Stimulated activated CD4-positive, alpha-beta T cell treated with anti-CD3 and anti-CD28 coated beads, Interleukin-4, amount 100 ng/mL, for 4 hours (primary cell): ENCODE measurements at places on chromosomes 2 and 18.

GRCh38 chr2:98900721-98901120 is 35.3 kb downstream of the CRACDL start:
- DNase-seq: no peak

- no peak for DNase-seq
Observed at GRCh38 chr2:43018179-43019024, 208.0 kb downstream of the ZFP36L2 start.

- DNase-seq: no peak
Observed at GRCh38 chr2:236997069-236997715, 88.5 kb upstream of the COPS8 start.

- DNase-seq: no peak
Observed at GRCh38 chr2:83069724-83070123, 1389.4 kb downstream of the SUCLG1 start.

DNA sequence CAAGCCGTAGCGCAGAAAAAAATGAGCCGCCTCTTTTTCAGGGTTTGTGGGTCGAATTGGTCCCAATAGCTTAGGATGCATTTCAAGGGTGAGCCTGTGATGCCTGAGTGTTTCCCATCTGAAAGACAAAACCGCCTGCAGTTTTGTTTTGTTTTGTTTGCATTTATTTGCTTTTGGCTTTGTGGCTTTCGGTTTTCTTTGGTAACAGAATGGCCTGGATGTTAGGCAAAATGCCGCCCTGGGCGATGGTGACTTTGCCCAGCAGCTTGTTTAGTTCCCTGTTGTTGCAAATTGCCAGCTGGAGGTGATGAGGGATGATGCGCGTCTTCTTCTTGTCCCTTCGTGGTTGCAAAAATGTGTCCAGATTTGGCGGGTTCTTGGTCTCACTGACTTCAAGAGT is 109.4 kb downstream of the LTBP1 start:
- no peak for DNase-seq

DNA sequence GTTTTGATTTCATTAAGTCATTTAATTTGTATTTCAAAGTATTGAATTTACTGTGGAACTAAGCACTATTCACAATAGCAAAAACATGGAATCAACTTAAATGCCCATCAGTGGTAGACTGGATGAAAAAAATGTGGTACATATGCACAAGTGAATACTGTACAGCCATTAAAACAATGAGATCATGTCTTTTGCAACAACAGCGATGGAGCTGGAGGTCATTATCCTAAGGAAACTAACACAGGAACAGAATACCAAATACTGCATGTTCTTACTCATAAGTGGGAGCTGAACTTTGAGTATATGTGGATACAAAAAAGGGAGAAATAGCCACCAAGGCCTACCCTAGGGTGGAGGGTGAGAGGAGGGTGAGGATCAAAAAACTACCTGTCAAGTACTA is 164.4 kb downstream of the BABAM2 start:
- DNase-seq: no peak

DNA sequence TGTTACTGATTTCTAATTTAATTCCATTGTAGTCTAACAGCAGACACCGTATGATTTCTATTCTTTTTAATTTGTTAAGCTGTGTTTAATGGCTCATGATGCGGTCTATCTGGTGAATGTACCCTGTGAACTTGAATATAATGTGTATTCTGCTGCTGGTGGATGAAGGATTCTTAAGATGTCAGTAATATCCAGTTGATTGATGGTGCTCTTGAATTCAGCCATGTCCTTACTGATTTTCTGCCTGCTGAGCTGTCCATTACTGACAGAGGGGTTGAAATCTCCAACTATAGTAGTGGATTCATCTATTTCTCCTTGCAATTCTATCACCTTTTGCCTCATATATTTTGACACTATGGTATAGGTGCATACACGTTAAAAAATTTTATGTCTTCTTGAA is 373.3 kb upstream of the RAB12 start:
- no peak for DNase-seq

- DNase-seq: no peak
Observed at GRCh38 chr2:237546876-237547395, 19.4 kb upstream of the PRLH start.

GRCh38 chr2:109700680-109701274 is 86.6 kb downstream of the SOWAHC start:
- no peak for DNase-seq

GRCh38 chr2:225019105-225019504 is 23.2 kb downstream of the DOCK10 start:
- DNase-seq: no peak

- no peak for DNase-seq
Observed at GRCh38 chr2:74999468-74999867, 41.0 kb downstream of the POLE4 start.

DNA sequence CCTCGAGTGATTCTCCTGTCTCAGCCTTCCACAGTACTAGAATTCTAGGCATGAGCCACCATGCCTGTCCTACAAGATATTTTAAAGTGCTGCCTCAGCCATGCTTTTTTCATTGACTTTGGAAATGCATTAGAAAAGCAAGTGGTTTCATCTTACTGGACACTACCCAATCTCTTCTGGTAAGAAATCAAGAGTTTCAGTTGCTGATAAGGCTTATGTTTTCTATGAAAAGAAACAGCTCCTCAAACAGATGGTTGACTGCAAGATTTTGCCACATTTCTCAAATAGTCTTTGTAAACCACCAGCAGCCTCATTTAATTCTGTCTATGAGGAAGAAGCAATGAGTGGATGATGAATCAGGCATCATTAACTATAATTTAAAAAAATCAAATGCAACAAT is 264.5 kb upstream of the LRP1B start:
- no peak for DNase-seq

DNA sequence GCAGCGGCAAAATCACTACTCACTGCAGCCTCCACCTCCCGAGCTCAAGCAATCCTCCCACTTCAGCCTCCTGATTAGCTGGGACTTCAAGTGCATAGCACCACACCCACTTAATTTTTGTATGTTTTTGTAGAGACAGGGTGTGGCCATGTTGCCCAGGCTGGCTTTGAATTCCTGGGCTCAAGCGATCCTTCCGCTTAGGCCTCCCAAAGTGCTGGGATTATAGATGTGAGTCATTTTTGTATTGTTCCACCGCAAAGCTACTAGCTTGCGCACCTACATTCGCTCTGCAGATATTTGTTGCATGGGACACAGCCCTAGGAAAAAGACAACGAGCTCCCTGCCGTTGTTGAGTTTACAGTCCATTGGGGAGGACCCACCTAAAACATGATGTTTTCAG is 173.5 kb upstream of the AGAP1 start:
- no peak for DNase-seq

- no peak for DNase-seq
Observed at GRCh38 chr2:132623096-132623839, 46.7 kb downstream of the LYPD1 start.

DNA sequence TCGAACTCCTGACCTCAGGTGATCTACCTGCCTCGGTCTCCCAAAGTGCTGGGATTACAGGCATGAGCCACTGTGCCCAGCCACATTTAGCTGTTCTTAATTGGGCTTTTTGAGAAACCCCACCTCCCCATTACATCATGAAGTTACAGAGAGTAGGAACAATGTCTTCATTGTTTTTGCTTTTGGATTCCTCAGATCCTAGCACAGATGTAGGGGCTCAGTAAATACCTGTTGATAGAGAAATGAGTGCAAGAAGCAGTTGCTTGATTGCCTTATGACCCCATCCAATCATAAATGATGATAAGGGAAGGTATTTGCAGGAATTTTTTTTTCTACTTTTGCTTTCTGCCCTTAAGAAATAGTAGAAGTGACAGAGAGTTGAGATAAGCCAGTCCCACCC is 25.4 kb downstream of the GREB1L start:
- no peak for DNase-seq

DNA sequence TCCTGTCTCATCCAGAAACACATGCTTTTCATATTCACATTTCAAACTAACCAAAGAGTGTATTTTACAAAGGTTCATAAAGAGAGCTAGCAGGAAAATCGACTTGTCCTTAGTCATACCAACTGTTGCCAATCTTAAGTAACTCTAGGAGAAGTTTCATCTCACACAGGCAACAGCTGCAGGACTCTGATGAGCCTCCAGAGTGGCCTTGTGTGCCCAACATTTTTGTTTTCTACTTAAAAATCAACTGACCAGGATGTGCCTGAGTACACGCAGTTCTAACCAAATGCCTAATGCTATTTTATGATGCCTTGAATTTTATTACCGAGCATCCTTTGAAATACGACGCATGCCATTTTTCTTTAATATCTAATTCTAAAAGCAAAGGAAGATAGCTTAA is 595.9 kb upstream of the LRRTM4 start:
- no peak for DNase-seq

- DNase-seq: no peak
Observed at GRCh38 chr2:171046048-171046560, 114.6 kb downstream of the TLK1 start.

DNA sequence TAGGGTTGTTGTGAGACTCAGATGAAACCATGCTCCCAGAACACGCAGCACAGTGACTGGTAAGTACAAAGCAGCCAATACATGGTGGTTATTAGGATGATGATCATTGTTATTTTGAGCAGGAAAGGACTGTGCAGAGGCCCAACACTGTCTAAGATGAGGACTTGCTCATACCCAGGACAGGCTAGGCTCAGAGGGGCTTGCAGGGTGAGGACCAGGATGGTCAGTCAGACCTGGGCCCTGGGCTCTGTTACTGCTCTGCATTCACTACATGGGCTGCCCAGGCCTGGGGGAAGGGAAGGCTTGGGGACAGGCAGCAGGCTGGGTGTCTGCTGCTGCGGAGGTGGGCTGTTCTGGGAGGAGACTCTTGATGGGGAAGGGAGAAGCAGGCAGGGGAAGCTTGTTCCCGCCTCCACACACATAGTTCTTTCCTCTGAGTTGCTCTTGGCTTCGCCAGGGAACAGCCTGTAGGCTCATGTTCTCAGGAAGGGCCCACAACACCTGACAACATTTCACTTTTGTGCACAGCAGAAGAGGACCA is 17.5 kb downstream of the CAPN13 start:
- no peak for DNase-seq

DNA sequence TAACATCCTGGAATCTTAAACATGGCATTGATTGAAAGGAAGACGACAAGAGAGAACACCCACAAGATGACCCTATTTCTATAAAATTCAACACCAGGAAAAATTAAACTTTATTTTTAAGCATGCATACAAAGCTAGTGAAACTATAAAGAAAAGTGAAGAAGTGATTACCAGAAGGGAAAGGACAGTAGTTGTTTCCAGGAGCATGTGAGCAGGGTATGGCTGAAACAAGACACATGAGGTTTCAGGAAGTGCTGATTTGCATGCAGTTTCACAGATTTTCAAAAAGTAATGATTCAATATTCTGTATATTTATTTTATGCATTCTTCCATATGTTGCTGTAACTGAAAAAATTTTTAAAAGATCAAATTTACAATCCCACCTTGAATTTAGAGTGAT is 24.6 kb upstream of the DAW1 start:
- no peak for DNase-seq

- no peak for DNase-seq
Observed at GRCh38 chr2:181348107-181348837, 108.9 kb upstream of the ITGA4 start.

DNA sequence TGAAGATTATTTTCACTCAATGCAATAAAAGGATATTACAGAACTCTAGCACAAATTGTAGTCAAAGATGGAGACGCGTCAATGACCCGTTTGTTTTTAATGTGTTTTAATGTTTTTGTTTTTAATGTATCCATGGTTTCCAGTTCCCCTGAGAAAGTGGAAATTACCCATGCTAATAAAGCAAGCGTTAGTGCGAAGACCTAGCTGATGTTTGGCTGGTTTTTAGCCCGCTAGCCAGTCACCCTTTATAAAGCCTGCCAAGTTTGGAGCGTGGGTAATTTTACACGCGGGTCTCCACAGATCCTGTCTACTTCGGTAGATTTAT is 430 bp upstream of the CHMP1B start:
- DNase-seq: no peak
